Endothelial cell of coronary artery (primary cell): ENCODE measurements at places on chromosomes 5 and 9. TPM values are rescaled to one million over a fixed set of nuclear protein-coding genes. Genes with fewer than 3 reads are reported as not detected.

Gene RNF183
- not detected in 2 replicates for total RNA-seq

Gene ZNF366
- 1.1 and 4.0 TPM in 2 replicates for total RNA-seq

Gene SOWAHA
- not detected in 2 replicates for total RNA-seq

Gene FCN1
- total RNA-seq: not detected in 2 replicates

Gene MCIDAS
- under 0.01 TPM in 2 replicates for total RNA-seq

Gene CNTNAP3B
- 64.3 and 128 TPM in 2 replicates for total RNA-seq

Gene IFNA2
- total RNA-seq: not detected in 2 replicates

Gene ADCY2
- total RNA-seq: not detected in 2 replicates

Gene ANKRD31
- total RNA-seq: under 0.01 TPM in 1 of 2 replicates, not detected in the other

Gene IRF1
- total RNA-seq: 6.4 and 10.1 TPM in 2 replicates

Gene ANKRD34B
- total RNA-seq: not detected in 2 replicates

Gene DMRT3
- total RNA-seq: not detected in 2 replicates

Gene GTF3C5
- 42.4 and 50.9 TPM in 2 replicates for total RNA-seq

Gene LIFR
- total RNA-seq: 25.8 and 36.9 TPM in 2 replicates

Gene PCDHAC2
- 0.09 and 2.4 TPM in 2 replicates for total RNA-seq

Gene PCDHB11
- total RNA-seq: 0.38 and 0.99 TPM in 2 replicates

Gene SLC36A3
- total RNA-seq: not detected in 2 replicates

Gene IRX2
- 0.28 TPM in 1 of 2 replicates, not detected in the other for total RNA-seq

Gene IFNK
- not detected in 2 replicates for total RNA-seq

Gene DEPDC1B
- total RNA-seq: 4.7 and 12.2 TPM in 2 replicates

Gene CCDC183
- under 0.01 and 1.1 TPM in 2 replicates for total RNA-seq

Gene CCIN
- 1.9 and 4.4 TPM in 2 replicates for total RNA-seq

Gene FOXI1
- total RNA-seq: under 0.01 TPM in 1 of 2 replicates, not detected in the other

Gene NEUROG1
- not detected in 2 replicates for total RNA-seq

Gene HAVCR1
- total RNA-seq: not detected in 2 replicates

Gene FOXD4L6
- under 0.01 TPM in 1 of 2 replicates, not detected in the other for total RNA-seq

Gene BTNL9
- 0.19 and 0.27 TPM in 2 replicates for total RNA-seq

Gene ABHD17B
- 23.9 and 24.3 TPM in 2 replicates for total RNA-seq

Gene STC2
- total RNA-seq: 30.4 and 303 TPM in 2 replicates

Gene PGM5
- total RNA-seq: 1.1 TPM in 1 of 2 replicates, not detected in the other

Gene MEF2C
- 46.9 and 62.7 TPM in 2 replicates for total RNA-seq

Gene ACSL6
- total RNA-seq: 0.47 TPM in 1 of 2 replicates, not detected in the other

Gene CDX1
- not detected in 2 replicates for total RNA-seq

Gene EPB41L4A
- total RNA-seq: 8.9 and 13.4 TPM in 2 replicates

Gene GARIN3
- total RNA-seq: not detected in 2 replicates

Gene SUSD1
- 22.9 and 32.1 TPM in 2 replicates for total RNA-seq

Gene UGT3A1
- total RNA-seq: not detected in 2 replicates

Gene SLC34A3
- total RNA-seq: not detected in 2 replicates

Gene KIF4B
- 0.19 and 0.27 TPM in 2 replicates for total RNA-seq

Gene C7
- total RNA-seq: 0.09 and 0.75 TPM in 2 replicates

Gene PCDHGA9
- 1.6 and 3.1 TPM in 2 replicates for total RNA-seq

Gene TMC1
- 2.1 and 5.8 TPM in 2 replicates for total RNA-seq

Gene FAM169A
- 0.28 and 0.45 TPM in 2 replicates for total RNA-seq

Gene C9orf153
- total RNA-seq: 0.09 and 0.28 TPM in 2 replicates

Gene SLC4A9
- total RNA-seq: not detected in 2 replicates

Gene PCDHA1
- under 0.01 TPM in 1 of 2 replicates, not detected in the other for total RNA-seq

Gene ALG2
- total RNA-seq: 35.4 and 45.2 TPM in 2 replicates

Gene ZMAT2
- 54.5 and 63.3 TPM in 2 replicates for total RNA-seq

Gene QRFP
- total RNA-seq: not detected in 2 replicates

Gene PSD2
- not detected in 2 replicates for total RNA-seq

Gene IGIP
- total RNA-seq: 3.7 and 7.9 TPM in 2 replicates

Gene RANBP6
- total RNA-seq: 43.6 and 50.7 TPM in 2 replicates

Gene PPP2R2B
- total RNA-seq: not detected in 2 replicates

Gene CDKN2A
- total RNA-seq: 5.8 and 14.0 TPM in 2 replicates

Gene BARHL1
- total RNA-seq: not detected in 2 replicates

Gene OTULIN
- 15.4 and 18.0 TPM in 2 replicates for total RNA-seq

Gene POU4F3
- total RNA-seq: under 0.01 TPM in 1 of 2 replicates, not detected in the other

Gene PCDHGB5
- total RNA-seq: 12.7 and 14.3 TPM in 2 replicates

Gene CAMK4
- 0.47 and 4.9 TPM in 2 replicates for total RNA-seq
